Activated T-helper 1 cell treated with anti-CD3 and anti-CD28 coated beads, Interleukin-2, amount 50 U/mL, for 16 hours (primary cell): ENCODE measurements at places on chromosomes 6 and 20.
A peak's percentile ranks its signal among the peaks of the same experiment; 100 is the strongest.

DNA sequence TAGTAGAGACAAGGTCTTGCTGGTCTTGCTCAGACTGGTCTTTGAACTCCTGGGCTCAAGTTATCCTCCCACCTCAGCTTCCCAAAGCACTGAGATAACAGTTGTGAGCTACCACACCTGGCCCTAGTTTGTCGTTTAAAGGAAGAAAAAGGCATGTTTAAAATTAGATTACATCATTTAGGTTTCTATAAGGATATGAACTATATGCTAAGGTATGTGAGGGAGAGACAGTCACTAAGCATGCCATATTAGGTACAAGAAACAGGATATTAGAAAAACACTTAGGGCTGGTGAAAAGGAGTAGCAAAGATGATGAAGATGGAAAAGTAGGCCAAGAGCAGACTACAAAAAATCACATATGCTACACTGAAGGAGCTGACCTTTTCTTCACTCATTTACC lies 106.4 kb downstream of the ASCC3 start:
- DNase-seq: no peak

GRCh38 chr6:109841869-109842268 lies 136.2 kb upstream of the GPR6 start:
- no peak for DNase-seq

DNA sequence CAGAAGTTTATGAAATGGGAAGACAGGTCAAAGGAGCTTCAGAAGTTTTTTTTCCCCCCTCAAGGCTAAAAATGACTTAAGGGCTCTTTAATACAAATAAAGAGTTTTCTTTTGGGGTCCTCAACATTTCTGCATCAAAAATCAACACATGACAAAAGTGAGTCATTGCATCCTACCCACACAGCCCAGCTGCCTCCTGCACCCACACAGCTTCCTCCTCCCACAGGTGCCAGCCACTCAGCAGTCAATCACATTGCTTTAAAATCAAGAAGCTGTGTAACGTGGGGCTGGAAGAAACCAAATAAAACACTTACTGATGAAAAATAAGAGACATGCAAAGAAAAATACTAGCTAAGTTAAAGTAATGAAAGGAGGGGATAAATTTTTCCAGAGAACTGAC lies 68.5 kb downstream of the MAP3K5 start:
- DNase-seq: peak; percentile 11

DNA sequence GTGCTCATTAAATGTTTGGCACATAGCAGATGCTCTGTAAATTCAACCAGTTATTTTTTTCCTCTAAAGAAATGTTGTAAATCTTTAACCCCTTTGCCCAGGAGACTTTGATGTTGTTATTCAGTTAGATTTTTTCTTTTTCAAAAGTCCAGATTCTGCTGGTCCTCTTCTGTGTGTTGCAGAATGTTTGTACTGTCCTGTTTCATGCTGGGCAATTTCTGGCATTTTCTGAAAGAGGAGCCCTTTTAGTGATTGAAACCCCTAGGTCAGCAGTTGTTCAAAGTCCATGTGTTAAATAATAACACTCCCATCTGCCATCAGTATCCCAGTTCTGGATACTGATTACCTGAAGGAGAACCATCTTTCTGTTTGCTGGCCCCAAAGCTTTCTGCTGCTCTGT lies 1.3 kb upstream of the SLC17A1 start:
- no peak for DNase-seq

GRCh38 chr6:164108092-164108491 lies 693.6 kb downstream of the QKI start:
- DNase-seq: no peak

DNA sequence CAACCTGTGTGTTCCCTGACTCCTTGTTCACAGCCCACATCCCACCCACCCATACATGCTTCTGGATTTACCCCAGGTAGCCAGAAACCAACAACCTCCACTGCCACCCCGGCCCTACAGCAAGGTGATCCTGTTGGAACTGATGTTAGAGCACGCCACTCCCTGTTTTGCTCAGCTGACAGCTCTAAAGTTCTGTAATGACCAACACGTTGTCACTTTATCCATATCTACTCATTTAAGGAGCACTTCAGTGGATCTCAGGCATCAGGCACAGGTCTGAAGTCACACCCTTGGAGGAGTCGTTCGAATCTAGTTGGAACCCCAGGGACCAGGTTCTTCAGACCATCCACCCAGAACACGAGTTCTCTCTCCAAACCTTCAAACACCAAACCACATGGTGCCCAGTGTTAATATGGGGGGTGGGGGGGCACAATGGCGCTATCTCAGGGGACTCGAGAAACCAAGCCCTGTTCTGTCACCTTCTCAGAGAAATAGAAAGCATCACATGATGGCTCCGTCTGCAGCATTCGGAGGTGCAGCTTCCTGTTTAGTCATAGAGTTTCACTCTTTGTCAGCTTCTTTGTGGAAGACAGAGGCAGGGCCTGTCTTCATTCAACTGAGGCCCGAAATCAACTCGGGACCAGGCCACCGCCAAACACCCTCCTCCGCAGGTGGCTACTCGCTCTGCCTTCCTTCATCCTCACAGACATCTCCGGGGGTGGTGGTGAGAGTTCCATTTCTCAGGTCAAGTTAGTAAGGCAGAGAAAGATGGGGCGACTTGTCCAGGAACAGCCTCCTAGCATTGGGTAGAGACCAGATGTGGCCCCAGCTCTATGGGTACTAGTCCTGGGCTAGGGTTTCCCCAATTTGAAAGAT lies 142.2 kb downstream of the NFATC2 start:
- peak; percentile 38 for DNase-seq

DNA sequence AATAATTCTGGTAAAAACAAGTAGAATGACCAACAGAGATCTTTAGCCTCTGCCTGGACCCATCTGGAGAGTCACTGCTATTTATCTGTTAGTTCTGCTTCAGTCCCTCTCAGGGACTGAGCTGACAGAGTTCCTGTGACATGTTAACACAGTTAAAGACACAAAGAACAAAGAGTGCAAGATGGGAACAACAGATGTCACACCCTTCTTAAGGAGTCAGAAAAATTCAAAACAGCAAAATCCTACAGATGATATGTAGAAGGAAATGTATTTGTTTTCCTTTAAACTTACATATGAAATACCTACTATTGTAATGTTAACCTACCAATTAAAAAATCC lies 102.2 kb downstream of the FYN start:
- no peak for DNase-seq

DNA sequence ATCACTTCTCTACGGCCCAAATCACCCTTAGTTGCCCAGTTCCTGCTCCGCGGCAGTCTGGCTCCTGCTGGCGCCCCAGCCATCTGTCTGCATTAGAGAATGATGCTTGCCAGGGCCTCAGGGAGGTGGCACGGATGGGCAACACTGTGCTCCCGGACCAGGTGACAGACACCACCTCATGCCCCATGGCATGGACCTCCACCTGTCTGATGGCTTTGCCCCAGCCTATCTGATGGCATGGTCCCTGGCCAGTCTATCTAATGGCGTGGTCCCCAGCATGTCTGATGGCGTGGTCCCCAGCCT lies 18.8 kb upstream of the MRGBP start:
- DNase-seq: no peak

DNA sequence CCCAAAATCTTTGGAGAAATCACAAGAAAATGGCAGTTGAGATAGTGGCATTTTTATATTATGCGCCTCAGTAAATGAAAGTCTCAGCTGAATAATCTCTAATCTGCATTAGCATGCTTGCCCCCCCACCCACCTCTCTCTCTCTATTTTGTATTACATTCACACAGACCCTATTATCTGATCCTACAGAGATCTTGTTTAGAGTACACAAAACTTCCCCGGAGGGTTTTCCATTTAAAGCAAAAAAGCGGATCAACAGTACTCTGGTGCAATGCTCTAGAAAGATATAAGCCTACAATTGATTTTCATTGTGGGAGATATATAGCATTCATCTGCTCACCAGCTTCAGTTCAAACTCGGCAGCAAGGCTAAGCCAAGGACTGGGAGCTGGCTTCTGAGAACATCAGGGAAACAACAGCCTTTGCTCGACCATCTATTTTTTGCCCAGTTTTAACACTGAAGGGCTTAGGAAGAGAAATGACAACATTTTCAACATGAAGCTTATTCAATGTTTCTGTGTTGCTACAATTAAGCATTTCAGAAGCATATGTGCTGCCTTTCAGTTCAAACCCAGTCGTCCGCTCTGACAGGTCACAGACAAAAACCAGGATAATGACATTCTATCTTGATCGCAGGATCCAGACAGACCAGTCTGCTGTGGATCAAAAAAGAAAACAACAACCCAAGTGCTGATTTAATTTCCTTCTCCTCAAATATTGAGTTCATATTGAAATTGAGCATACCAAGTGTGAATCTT lies 137.6 kb upstream of the ATXN1 start:
- DNase-seq: no peak

- no peak for DNase-seq
These were observed 64.3 kb downstream of the ZFP64 start for GRCh38 chr20:52127309-52127708.

DNA sequence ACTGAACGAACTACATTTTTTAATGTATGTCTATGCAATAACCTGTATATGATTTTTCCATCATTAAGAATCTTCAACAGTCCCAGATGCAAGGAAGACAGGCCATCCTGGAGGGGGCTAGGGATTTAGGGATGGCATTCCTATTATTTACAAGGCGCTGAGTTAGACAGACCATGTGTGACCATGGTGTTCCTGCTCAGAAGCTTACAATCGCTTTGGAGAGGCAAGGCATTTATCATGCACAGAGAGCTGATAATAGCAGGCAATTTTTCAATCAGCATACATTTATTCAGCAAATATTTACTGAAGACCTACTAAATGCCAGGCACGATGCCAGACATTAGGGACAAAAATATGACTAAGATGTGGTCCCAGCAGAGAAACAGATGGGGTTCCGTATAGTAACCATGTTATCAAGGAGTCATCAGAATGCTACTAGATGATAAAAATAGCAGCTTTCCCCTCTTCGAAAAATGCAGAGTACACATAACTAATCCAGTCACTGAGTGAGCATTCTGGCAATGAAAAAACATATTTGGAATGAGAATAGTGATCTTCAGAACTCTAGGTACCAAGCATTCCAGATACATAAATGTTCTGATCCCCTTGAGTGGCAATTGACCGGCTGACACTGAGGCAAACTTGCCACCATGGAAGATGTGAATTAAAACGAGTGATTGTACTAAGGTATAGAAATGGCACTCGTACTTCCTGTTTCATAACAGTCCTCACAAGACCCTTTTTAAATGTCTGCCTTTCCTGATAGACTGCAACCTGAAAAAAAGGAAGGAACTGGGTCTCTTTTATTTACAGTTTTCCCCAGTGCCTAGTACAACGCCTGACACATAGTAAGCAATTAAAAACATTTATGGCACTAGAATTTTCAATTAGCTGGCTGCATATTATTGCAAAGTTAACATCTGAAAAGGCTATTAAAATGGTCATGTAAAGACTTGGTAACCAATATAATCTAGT lies 135.7 kb downstream of the ATXN1 start:
- no peak for DNase-seq

DNA sequence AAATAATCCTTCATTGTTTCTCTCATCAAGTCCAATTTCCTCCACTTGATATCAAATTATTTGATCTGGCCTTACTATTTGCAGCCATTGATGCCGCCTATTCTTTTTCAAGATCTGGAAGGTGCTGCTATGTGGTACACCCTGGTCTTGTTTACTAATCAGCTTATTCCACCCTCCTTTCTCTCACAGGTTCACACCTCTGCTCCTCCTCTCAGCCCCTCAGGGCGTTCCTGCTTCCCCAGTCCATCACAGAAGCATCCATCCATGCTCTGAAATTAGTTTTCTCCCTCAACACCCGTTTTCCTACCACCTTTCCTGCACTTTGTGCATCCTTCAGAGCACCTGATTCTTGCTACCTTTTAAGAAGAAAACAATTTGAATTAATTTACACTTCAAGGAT lies 183.6 kb downstream of the EPHA7 start:
- DNase-seq: no peak

DNA sequence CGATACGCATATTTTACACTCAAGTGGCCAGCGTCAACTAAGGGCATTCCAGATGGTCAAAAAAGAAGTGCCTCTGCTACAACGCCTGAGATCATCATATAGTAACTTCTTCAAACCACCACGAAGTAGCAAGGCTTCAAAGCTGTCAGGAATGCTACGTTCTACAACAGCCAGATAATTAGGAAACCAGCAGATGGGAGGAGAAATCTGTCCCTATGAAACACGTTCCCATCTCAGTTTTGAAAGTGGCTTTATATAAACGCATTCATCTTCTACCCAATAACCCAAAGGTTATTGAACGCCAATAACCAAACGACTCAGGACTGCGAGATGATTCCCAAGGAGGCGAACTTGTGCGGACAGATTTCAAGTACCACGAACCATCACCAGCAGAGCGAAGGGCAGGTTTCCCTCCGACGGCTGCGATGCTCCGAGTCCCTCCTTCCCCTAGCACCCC lies 1.2 kb downstream of the ABHD12 start:
- no peak for DNase-seq

- no peak for DNase-seq
These were observed 326.2 kb upstream of the PRDM1 start for GRCh38 chr6:105759946-105760345.

- DNase-seq: no peak
These were observed 36.4 kb downstream of the HDGFL1 start for GRCh38 chr6:22605736-22606135.

GRCh38 chr6:45881705-45882467 lies 133.8 kb downstream of the CLIC5 start:
- no peak for DNase-seq

DNA sequence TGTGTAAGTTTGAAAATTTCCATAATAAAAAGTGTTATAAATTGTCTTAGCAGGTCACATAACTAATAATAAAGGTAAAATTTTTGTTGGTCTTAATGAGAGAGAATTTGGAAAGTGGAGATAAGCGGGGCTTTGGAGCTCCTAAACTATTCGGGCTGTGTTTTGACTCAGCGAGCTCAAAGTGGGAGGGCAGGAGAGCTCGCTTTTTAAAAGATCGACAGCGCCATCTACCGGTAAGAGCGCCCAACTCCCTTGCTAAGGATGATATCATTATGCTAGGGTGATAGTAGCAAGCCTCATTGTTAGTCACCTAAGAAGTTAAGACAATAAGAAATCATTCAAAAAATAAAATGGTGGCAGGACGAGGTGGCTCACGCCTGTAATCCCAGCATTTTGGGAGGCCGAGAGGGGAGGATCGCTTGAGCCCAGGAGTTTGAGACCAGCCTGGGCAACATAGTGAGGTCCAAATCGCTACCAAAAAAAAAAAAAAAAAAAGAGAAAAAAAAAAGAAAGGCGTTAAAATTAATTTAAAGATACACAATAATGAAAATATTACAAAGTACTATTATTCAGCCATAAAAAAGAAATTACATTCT lies 24.8 kb downstream of the C6orf15 start:
- DNase-seq: peak; percentile 89

- no peak for DNase-seq
These were observed 20.0 kb upstream of the IL22RA2 start for GRCh38 chr6:137193256-137194070.
